Fibroblast of skin of right biceps (primary cell): ENCODE measurements at places on chromosomes 1 and 21.
A peak's percentile ranks its signal among the peaks of the same experiment; 100 is the strongest.

DNA sequence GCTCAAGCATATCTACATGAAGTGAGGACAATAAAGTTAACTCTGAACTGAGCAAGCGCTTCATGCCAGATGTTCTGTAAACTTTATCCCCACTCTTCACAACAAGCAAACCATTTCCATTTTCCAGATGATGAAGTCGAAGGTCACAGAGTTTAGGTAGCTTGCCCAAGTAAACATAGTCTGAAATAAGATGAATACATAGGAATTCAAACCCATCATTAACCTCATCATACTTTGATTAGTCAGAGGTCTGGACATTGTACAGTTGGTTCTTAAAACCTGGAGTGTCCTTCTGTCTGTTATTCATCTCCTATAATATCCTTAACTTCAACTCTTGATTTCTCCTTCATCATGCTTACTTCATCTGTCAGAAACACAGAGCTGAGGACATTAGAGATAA lies 180.3 kb upstream of the C8B start:
- DNase-seq = peak; percentile 12

GRCh38 chr1:66480162-66480561 lies 53.8 kb upstream of the SGIP1 start:
- no peak for DNase-seq

- no peak for DNase-seq
Observed at GRCh38 chr21:40569357-40569756, 277.6 kb downstream of the DSCAM start.

DNA sequence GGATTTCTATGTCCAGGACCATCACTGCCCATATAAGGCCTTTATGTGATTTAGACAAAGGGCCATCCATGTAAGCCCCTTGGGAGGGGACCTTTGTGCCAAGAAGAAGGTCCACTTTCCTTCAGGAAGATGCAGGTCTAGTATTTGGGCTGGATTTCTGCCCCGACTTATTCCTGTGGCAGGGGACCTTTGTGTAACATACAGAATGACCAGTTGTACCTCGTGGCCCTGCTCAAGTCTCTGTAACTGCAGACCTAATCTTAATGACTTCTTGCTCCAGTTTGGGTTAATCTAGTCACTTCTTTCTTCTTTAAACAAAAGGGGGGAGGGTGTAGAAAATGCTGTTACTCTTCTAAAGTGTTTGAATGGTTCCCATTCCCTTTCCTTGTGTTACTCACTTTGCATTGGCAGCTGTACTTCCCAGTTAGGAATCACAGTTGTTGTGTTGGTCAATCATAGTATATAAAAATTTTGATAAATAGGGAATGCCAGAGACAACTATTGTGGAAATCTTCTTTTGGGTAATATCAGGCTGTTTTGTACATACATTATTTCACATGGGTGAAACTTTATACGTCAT lies 54.2 kb downstream of the MIGA1 start:
- no peak for DNase-seq

- peak; percentile 9 for DNase-seq
Observed at GRCh38 chr1:75632350-75632949, 21.5 kb upstream of the SLC44A5 start.

DNA sequence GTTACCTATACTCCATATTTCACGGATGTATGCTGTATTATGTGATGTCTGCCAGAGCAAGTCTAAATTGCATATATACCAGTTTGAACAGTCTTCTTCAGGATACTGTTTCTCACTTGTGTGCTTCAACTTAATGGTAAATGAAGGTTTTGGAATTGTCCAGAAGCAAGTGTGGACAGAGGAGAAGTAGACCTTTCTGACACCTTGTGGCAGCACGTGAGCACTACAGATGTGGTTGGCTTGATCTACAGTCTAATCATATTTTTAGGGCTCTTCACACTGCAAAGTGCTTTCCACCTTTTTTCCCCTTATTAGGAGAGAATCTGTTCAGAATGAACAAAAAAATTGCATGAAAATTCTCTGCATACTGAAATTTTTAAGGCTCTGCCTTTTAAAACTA lies 10.9 kb downstream of the MORC3 start:
- peak; percentile 58 for DNase-seq

- no peak for DNase-seq
Observed at GRCh38 chr1:64077281-64077940, 126.0 kb upstream of the UBE2U start.

DNA sequence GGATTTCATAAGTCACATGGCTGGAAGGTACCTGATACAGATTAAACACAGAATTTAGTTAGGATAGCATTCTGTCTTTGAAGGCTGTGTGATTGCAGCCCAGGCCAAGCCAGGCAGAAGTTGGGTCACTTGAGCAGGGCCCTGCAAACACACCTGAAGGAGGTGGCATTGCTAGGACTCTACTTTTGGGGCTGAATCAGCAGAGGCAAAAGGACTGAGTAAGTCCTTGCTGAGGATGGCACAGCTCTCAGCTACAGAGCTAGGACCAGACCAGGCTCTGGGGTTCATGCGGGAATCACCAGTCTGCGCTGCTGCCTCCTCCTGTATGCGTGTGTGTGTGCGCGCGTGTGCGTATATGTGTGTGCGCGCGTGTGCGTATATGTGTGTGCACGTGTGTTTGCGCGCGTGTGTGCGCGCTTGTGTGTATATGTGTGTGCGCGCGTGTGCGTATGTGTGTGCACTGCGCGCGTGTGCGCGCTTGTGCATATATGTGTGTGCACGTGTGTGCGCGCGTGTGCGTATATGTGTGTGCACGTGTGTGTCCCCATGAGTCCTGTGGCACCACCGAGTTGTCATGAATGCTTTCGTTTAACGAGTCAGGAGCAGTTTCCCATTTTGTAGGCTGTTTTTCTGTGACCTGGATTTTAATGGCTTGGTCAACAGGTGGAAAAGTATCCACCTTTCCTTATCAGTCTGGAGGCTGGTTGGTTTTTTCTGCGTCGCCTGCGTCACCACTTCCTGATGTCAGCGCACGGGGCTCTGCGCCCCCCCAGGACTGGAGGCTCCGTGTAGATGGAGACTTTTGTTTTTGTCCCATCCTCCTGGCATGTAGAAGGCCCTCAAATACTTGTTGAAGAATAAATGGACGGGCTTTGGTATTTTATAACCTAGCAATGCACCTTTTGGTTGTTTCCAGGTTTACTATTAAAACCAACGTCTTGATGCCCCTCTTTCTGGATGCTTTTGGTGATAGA lies 34.7 kb downstream of the ADARB1 start:
- DNase-seq = no peak

GRCh38 chr1:229080361-229080760 lies 190.6 kb upstream of the RAB4A start:
- no peak for DNase-seq

DNA sequence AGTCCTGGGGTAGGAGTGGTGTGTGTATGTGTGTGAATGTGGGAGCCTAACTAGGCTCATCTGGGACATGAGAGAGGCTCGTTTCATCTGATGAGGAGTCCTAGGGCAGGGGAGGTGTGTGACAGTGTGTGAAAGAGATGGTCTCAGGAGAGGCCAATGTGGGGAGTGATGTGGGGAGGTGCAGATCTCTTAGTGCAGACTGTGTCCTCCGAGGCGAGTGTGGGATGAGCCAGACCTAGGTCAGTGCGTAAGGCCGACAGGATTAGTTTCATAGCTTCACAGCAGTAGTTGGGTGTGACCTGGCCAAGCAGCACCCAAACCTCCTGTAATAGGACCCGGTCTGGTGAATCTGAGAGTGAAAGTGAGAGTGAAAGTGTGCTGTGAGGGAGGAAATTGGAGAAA lies 94.7 kb downstream of the LIPI start:
- DNase-seq = no peak

DNA sequence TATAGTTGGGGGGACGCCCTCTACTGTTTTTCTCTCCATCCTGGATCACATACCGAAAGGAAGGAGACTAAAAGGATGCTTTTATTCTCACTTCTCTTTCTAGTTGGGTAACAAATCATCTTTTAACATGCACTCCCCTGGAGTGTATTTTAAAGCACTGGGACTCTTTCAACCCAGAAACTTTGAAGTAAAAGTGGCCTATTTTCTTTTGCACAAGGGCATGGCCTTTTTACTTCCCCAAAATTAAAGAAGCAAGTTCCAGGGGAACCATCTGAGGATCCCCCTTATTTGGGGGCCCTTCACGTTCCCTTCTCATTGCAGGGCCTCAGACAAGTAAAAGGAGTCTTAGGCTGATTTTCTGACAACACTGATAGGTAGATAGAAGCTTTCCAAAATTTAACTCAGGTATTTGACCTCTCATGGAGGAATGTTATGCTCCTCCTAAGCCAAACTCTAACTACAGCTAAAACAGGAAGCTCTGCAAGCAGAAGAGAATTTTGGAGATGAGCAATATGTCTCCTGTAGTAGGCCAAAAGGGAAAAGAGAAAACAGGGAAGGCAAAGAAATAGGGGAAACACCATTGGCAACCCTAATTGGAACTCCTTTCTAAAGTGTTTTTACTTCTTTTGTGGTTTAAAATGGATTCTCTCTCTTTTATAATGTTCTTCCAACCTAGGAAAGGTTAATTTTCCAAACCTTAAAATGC lies 8.9 kb upstream of the CD46 start:
- DNase-seq = no peak

GRCh38 chr1:38256072-38256471 lies 209.5 kb upstream of the POU3F1 start:
- no peak for DNase-seq

DNA sequence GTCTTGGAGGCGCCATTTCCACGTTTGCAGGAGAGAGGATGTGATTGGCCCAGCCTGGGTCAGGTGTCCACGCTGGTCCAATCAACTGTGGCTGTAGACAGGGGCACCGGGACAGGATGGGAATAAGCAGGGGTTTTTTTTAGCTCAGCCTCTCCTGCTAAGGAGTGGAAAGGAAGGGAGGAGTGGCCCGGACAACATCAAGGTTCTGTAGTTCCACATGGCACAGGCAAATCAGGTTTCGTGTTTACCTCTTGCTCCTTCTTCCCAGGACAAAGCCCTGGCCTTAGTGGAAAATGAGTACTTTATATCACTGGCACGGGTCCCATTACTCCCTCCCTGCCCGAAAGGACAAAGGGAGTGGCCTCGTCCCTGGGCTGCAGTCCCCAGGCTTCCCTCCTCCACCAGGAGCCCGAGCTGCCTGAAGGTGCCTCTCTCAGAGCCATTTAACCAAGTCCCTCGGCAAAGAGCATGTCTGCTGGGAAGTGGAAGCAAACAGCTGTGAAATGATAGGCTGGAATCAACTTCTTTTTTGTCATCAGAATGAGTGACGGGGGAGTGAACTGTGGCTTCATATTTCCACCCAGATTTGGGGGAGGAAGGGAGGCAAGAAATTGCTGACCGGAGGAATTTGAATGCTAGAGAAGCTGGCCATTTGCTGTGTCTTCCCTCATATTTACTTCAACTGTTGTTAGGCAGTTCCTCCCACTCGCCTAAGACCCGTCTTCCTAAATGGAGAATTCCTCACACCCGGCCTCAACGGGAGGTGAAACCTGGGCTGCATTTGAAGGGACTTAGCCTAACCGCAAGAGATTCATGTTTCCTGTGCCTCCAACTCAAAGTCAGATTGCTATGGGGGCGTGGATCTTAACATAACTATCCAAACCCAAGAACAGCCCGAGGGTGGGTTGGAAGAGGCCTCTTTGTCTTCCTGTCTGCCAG lies 84.9 kb upstream of the SLC44A3 start:
- DNase-seq = peak; percentile 91

GRCh38 chr1:89962024-89962741 lies 32.7 kb upstream of the ZNF326 start:
- peak; percentile 51 for DNase-seq

GRCh38 chr1:208219659-208220282 lies 24.4 kb downstream of the PLXNA2 start:
- peak; percentile 75 for DNase-seq

- DNase-seq = peak; percentile 61
Observed at GRCh38 chr1:212007886-212008285, 27.5 kb downstream of the INTS7 start.

DNA sequence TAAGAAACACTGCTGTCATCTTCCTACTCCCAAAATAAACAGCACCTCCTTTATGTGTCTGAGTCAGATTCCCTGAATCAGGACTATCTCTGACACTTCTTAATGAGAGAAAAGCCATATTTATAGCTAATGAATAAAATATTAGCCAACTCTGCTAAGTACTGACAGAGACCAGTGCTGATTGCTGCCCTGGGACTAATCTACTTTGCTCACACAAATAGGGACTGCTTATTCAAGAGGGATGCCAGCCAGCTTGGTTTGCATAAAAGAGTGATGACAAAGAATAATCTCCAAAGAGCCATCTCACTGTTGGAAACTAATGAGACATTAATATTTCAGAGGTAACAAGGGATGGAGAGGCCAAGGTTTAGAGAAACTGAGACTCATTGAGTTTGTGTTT lies 36.4 kb downstream of the FYB2 start:
- DNase-seq = no peak

DNA sequence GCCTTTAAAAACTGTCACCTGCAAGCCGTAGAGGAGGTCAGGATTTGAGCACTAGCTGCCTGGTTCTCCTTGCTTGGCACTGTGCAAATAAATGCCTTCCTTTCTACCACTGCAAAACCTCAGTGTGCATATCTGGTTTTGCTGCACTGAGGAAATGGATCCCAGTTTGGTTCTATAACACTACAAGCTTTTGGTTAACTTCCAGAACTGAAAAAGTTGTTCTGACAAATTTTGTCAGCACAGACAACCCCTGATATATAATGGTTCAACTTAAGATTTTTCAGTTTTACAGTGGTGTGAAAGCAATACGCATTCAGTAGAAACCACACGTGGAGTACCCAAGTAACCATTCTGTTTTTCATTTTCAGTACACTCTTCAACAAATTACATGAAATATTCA lies 29.8 kb upstream of the GALNT2 start:
- no peak for DNase-seq

GRCh38 chr21:33993286-33994231 lies 78.0 kb upstream of the ATP5PO start:
- no peak for DNase-seq

- no peak for DNase-seq
Observed at GRCh38 chr1:178498896-178499675, 2.3 kb upstream of the CLEC20A start.

DNA sequence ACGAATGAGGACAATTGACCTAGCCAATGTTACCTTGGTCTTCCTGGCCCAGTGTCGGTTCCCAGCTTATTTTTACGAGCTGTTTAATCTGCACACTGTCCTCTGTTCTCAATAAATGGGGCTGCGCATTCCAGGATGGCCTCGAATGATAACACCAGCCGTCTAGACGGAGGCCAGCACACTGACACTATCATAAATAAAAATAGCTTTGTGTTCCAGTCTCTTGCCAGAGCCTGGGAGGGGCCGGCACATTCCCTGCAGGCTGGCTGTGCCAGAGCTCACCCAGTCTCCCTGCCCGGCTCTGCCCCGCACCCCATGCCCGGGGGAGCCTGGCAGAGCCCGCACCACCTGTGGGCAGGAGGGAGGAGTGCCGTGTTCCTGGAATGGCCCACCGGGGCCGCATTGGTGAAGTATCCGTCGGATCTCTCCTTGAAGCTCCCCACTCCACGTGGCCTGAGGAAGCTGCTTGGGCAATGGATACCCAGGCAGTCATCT lies 92.1 kb downstream of the SPSB1 start:
- DNase-seq = no peak

GRCh38 chr1:36400825-36401601 lies 3.3 kb upstream of the LSM10 start:
- DNase-seq = peak; percentile 68

GRCh38 chr1:30757352-30758120 lies at the start of gene LAPTM5:
Gene LAPTM5, minus strand, starts transcription at chr1:30757774. Its CDS starts 29 bp downstream, at chr1:30757745.
- no peak for DNase-seq

- peak; percentile 28 for DNase-seq
Observed at GRCh38 chr1:63690966-63691700, 82.7 kb upstream of the ROR1 start.
